Activated CD4-positive, alpha-beta T cell treated with anti-CD3 and anti-CD28 coated beads, Interleukin-2, amount 50 U/mL, for 4 hours (primary cell): ENCODE measurements at places on chromosomes 3 and 15.
A peak's percentile ranks its signal among the peaks of the same experiment; 100 is the strongest.

DNA sequence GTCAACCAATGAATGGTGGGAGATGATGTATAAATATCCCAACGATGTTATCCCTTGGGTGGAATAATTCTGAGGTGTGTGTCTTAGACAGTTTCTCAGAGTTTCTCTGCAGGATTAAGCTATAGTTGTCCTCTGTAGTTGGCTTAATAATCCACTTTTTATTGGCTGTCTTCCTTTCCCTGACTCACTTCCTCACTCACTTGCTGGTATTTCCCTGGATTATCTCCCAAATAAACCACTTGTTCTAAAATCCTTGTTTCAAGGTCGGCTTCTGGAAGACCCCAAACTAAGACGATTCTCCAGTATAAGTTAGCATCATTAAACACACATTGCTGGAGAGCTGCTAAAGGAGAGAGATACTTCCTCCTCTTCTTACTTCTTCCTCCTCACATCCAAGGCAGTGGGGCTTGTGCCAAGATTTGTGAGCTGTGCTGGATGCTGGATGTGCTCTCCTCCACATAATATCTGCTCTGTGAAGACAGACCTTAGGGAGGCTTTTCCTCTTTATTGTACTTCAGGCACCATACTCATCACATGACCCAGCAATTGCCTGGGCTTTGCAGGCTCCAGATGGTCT is 22.5 kb upstream of the ROPN1 start:
- no peak for DNase-seq

GRCh38 chr3:172166261-172166660 is 126.9 kb downstream of the FNDC3B start:
- no peak for DNase-seq

GRCh38 chr3:193791041-193792032 is 198.3 kb downstream of the OPA1 start:
- DNase-seq = no peak

GRCh38 chr15:50353975-50354837 is 792 bp downstream of the GABPB1 start:
- DNase-seq = peak; percentile 31

- no peak for DNase-seq
Observed at GRCh38 chr3:56144805-56145204, 323.5 kb downstream of the ERC2 start.

DNA sequence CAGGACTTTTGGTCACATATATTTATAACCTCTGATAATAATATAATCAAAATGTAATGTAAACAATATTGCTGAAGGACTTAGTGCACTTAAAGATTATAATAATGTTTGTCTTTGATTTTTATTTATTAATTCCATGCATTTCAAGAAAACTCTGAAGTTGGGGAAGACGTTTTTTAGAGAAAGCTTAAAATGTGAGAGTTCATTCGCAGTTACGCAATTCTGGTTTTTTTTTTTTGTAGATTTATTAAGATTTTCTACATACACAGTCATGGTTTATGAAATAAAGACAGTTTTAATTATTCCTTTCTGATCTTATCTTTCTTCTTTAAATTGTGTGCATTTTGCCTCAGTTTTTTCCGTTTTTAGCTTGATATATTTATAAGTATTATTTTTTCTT is 204.7 kb downstream of the EPHA3 start:
- DNase-seq = no peak

DNA sequence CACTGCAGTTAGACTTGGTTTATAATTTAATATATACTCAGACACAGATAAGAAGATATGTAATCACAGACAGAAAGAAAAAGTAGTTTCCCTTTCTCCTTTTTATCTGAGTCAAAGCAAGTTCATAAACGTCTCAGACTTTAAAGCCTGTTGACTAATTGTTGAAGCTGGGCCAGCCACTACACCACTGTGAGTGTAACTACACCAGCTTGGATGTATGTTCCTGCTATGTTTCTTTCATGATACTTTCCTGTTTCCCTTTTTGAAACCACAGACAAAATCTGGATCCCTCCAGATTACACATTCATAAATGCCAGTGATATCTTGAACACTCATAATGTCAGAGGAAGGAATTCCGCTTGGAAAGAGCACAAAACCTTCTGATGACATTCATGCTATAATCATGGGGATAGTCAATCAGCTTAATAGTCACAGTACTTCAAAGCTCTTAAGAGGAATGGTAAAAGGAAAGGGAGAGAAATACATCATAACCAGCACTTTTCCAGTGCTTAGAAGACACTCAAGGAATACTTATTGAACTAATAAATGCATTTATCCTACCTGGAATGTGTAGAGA is 32.0 kb downstream of the KCNMB2 start:
- DNase-seq = no peak

- no peak for DNase-seq
Observed at GRCh38 chr3:114400371-114400770, 106.5 kb downstream of the TIGIT start.

GRCh38 chr3:151351648-151352047 is 22.3 kb upstream of the P2RY13 start:
- no peak for DNase-seq

DNA sequence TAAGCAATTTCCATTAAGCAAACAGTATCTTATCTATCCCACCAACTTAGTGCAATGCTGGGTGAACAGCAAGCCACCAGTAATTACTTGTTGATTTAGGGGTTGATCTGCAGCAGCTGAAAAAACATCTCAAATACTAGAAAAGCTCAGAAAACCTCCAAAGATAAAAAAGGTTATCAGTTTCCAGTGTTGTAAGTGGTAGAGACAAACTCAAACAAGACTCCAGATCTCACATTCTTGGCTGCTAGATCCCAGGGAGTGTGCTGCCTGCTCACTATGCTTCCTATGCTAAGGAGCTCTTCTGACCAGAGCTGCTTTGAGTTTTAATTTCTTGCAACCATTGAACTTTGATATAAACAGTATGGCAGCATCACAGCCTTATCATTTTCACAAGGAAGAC is 11.3 kb downstream of the B3GALNT1 start:
- DNase-seq = no peak

- DNase-seq = no peak
Observed at GRCh38 chr15:42194513-42194912, 13.6 kb downstream of the VPS39 start.

- DNase-seq = no peak
Observed at GRCh38 chr3:28028554-28028953, 212.9 kb upstream of the CMC1 start.

- DNase-seq = no peak
Observed at GRCh38 chr15:48392356-48392755, 61.1 kb downstream of the DUT start.

DNA sequence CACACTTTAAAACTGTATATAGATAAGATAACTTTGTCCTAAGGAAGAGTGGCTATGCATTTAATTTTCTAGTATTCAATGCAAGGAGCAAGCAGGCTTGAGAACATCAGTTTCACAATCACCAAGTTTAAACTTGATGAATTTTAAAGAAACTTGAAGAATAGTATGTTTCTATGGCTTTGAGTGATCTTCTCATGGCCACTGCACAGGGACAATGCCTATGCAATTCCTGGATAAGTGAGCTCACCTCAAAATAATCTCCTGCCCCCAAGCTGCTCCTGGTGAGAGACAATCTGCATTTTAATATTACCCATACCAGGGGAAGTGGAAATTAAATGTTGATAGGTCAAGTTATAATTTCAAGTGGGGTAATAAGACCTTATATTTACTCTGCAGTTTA is 376.6 kb upstream of the CBLB start:
- no peak for DNase-seq

- no peak for DNase-seq
Observed at GRCh38 chr3:127197300-127198189, 4.6 kb downstream of the PRR23E start.

- DNase-seq = no peak
Observed at GRCh38 chr3:17686613-17687012, 55.8 kb downstream of the TBC1D5 start.

GRCh38 chr3:102189956-102190723 is 244.7 kb upstream of the ZPLD1 start:
- no peak for DNase-seq

GRCh38 chr15:81011593-81011992 is 10.9 kb downstream of the TLNRD1 start:
- no peak for DNase-seq

DNA sequence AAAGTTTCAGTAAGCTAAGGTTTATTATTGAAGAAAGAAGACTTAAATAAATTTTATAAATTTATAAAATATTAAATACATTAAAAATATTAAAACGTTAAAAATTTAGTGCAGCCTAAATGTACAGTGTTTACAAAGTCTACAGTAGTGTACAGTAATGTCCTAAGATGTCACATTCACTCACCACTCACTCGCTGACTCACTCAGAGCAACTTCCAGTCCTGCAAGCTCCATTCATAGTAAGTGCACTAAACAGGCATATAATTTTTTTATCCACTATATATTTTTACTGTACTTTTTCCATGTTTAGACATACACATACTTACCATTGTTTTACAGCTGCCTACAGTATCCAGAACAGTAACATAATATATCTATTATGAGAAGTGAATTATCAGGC is 51.5 kb downstream of the TJP1 start:
- no peak for DNase-seq

GRCh38 chr3:125179143-125179883 is 33.2 kb downstream of the SLC12A8 start:
- no peak for DNase-seq

DNA sequence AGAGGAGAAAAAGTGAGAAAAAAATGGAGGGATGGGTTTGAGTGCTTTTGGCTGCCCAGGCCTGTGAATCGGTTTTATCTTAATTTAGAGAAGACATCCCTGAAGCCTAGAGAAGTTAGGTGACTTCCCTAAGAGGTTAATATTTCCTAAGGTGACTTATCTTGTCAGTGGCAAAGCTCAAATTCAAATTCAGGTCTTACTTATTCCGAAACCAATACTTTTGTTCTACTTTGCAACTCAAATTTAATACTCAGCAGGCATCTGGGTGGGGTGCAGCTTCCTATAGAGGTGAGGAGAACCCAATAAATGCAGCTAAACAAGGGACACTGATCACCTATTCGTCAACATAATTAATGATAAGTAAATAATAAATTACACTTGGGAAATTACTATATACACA is 54.9 kb upstream of the MYRIP start:
- no peak for DNase-seq

DNA sequence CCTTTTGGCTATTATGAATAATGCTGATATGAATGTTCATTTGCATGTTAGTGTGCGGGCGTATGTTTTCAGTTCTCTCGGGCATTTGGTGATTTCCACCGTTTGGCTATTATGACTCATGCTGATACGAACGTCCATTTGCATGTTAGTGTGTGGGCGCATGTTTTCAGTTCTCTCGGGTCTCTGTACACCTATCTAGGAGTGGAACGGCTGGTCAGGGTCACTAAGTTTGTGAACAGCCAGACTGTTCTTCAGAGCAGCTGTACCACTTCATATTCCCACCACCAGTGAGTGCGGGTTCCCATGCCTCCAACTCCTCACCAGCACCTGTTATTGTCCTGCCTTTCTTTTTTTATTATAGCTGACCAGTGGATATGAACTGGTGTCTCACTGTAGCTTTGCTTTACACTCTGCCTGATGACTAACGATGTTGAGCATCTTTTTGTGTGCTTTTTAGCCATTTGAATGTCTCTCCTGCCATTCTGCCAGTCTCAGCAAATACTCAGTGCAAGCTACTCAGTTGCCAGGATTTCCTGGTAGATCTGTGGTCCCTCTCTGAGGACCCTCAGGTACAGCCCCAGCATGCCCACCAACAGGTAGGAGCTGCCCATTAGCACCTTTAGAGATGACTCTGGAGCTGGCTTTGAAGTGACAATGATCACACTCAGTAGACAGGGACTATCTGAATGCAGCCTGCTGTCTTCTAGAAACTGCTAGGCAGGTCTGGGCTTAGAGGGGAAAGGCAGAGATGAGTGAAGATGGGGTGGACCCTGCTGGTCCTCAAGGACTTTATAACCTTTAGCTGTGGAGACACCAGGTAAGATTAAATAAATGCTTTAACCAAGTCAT is 141.1 kb downstream of the XXYLT1 start:
- DNase-seq = peak; percentile 4

- DNase-seq = no peak
Observed at GRCh38 chr3:127056281-127056680, 73.4 kb downstream of the PLXNA1 start.

- DNase-seq = no peak
Observed at GRCh38 chr3:88440701-88441100, 290.9 kb downstream of the C3orf38 start.

DNA sequence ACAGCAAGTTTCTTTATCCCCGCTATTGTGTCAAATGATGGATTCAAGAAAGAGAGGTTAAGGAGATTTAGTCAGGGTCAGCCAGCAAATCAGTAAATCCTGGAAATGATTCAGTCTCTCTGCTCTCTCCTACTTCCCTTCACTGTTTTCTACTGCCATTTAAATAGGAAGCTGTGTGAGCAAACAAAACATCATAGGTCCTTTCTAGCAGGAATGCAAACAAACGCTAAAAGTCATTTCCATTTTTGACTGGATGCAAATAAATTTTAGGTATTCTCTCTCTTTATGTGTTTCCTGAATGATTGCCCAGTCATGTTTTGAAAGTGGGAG is 299.4 kb upstream of the RORA start:
- no peak for DNase-seq

DNA sequence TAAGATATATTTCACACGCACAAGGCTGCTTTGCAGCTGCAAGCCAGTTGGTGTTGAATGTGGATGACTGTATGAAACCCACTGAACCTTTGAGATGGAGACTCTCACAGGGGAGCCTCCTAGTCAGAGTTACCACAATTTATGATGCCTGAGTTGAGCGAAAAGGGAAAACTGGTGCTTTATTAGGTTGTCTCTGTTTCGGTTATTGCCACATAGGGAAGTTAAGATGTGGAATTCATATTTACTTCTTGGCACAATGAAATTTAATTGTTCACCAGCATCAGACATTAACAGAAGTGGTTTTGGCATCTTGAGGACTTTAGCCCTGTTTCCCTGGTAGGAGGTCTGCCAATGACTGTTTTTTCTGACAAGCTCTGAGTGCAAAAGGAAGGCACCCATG is 358.2 kb downstream of the SQOR start:
- no peak for DNase-seq

DNA sequence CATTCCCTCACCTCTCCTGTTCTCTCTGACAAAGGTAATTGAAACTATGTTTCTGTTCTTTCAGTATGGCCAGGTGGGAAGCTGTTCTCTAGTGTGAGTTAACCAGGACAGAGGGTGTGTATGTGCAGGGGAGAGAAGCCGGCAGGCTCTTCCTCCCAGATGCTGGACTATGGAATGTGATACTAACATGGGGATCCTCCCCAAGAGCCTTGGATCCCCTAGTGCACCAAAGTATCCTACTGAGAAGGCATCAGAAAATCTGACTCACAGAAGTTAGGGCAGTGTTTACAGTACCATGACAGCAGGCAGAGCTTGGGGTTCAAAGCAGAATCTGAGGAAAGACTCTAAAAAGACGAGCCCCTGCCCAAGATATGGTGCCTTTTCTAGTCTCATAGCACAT is 123.1 kb downstream of the APBA2 start:
- no peak for DNase-seq

DNA sequence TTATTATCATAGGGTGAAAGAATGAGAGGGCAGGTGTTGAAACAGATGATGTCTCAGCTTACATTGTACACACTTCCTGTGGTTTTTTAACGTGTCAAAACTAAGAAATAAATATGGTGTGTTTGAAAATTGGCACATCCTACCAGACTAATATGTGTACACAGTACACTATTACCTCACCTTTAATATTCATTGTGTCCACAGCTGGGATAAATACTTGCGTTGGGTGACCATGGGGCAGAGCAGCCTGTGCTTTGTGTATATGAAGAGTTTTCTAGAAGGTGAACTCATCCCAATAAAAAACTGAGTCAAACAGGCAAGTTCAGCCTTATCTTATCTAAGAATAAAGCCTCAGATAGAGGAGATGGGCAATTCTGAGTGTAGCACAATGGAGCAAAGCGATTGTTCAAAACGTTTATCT is 17.3 kb downstream of the SUCNR1 start:
- DNase-seq = no peak

- DNase-seq = no peak
Observed at GRCh38 chr3:21847005-21847404, 96.0 kb upstream of the ZNF385D start.
